ENCODE measurements at places on chromosomes 3 and 15.

DNA sequence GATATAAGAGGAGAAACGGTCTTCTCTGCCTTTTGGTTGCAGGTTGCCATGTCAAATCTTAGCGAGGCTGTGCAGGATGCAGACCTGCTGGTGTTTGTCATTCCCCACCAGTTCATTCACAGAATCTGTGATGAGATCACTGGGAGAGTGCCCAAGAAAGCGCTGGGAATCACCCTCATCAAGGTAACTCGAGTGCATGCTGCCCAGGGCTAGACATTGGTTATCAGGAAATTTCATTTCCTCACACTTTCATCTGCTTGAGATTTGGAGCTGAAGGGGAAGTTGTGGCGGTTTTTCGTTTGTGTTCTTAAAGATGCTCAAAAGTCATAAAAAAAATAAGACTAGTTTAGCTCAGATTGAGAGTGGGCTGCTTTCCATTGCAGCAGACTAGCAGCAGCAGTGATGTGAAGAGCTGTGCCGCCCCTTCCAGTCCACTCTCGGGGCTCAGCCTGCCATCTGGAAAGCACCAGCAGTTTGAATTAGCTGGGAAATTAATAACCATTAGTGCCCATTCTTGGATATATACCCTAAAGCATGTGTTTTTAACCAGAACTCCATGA is 32.2 kb downstream of the GPD1L start:
- no peak for DNase-seq

- no peak for DNase-seq
Measured at GRCh38 chr3:72196377-72196929, 411.5 kb upstream of the PROK2 start.

DNA sequence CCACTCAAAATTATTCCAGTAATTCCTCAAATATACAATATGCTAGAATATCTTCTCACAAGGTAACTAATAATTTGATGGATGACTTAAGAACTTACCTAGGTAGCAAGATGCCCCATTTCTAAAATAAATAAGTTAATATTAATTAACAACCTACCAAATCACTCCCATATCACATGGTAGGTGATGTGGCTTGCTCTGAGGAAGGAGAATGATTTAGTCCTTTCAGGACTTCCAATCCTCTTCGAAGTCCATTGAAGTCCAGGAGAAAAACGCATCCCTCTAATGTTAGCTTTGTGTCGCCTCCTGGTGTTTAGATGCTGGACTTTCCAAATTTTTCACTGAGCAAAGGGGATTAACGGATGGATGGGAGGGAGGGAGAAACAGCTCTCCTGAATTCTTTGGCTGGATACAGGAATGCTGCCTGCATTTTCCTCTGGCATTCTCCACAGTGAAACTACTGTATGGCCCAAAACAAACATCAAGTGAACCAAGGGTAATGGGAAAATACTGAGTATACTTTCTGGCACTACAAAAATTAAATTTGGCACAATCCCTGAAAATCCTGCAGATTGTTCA is 58.6 kb downstream of the PRICKLE2 start:
- peak; percentile 63 for DNase-seq

GRCh38 chr3:38085311-38085942 is 46.4 kb downstream of the DLEC1 start:
- DNase-seq, result no peak

DNA sequence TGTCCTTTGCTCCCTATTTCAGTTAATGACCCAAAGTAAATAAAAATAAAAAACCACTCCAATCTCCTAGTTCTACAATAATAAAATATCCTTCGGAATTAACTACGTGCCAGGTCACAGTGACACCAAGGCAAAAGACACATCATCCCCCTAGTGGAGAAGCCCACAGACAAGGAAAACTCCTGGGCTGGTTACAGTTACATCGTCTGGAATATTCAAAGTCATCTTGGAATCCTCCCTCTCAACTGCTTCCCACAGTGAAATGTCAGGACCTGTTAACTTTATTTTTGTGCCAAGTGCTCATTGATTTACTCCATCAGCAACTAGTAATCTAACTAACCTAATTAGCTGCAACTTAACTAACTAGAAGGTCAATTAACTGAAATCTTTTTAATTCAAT is 349.3 kb downstream of the MAGI1 start:
- DNase-seq, result no peak

DNA sequence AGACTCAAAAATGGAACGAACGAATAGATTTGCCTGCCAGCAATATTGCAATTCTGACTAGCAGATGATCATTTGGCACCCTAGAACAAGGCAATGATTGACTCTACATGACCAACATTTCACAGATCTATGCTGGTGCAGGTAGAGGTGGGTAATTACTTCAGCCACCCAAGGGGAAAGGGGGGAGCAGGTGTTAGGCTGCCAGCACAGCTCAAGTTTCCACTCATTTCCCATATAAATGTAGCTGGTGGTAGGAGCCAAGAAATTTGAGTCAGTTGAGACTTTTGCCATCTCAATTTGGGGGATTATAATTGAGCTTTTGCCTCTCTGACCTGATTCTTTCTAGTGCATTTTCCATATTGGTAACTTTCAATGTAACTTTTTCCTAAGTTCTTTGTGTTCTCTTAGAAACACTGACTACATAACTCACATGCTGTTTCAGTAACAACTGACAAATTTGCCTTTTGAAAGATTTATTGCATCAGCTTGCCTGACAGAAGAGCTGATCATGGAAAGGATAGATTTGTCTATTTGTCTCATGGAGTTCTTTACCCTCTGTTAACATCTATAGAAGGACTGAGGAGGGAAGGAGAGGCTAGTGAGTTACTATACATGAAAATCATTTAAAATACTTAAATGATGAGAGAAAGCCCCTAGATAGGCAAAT is 902.5 kb downstream of the ZPLD1 start:
- peak; percentile 17 for DNase-seq

Data from iPS-NIHi11 (cell line).